ENCODE measurements at places on chromosomes 11 and 22.

GRCh38 chr11:12200991-12201985 is 90.9 kb downstream of the MICAL2 start:
- DNase-seq: peak; percentile 97

- DNase-seq: no peak
Observed at GRCh38 chr22:27210111-27210730, 552.8 kb downstream of the MIAT start.

DNA sequence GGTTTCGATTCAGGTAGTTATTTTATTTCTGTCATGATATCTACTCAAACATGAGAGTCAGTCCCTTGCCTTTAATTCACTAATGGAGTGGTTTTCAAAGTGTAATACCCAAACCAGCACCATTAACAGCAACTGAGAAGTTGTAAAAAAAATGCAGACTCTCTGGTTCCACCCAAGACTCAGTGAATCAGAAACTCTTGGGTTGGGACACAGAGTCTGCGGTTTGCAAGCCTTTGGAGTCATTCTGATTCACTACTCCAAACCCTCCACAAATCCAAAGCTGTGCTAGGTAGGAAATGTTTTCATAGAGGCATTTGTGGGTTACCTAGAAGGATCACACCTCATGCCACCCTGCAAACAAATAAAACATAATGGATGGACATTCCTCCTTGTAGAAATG is 340.1 kb downstream of the NTM start:
- no peak for DNase-seq

DNA sequence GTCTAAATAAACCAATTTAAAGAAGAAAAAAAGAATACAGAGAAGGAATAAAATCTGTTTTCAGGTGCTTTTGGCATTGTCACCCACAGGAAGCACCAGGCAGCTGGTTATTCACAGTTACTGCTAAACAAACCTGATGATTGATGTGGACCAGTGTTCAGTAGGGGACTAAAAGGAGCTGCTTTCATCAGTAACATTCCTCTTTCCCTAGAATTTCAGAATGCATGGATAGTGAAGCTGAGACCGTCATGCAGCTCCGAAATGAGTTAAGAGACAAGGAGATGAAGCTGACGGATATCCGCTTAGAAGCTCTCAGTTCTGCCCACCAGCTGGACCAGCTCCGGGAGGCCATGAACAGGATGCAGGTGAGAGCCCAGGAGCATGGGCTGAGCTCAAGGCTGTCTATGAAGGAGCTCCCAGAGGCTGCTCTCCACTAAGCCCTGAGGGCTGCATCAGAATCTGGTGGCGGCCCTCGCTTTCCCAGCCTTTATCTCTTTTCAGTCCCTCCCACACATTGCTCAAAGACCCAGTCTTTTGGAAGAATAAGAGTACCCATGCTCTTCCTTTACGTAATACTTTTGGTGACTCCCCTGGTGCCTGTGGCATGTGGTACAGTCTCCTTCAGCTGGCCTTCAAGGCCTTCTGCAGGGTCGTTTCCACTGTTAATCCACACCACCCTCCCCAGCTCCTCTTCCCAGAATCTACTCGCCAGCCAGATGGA is 69.5 kb downstream of the DBX1 start:
- no peak for DNase-seq

- DNase-seq: no peak
Observed at GRCh38 chr11:132704781-132705375, 827.4 kb downstream of the OPCML start.
